A549 treated with AZD2906 at 1 μM for 4 hours (cell line): ENCODE measurements at places on chromosomes 5 and 9. TPM values are rescaled to one million over a fixed set of nuclear protein-coding genes. Genes with fewer than 3 reads are reported as not detected.

The DMRT1 gene
- total RNA-seq, result 0.05 to 0.09 TPM (median 0.05 TPM) in 3 of 5 replicates, not detected in the others

The DMAC1 gene
- 20.3 to 84.3 TPM (median 73.9 TPM) in 5 replicates for total RNA-seq

The SIT1 gene
- 0.07 TPM in 1 of 5 replicates, not detected in the others for total RNA-seq

The IL5 gene
- not detected in 5 replicates for total RNA-seq

The SHC3 gene
- 0.22 to 0.40 TPM (median 0.28 TPM) in 5 replicates for total RNA-seq

The DBH gene
- not detected in 5 replicates for total RNA-seq

The RLN1 gene
- total RNA-seq, result not detected in 5 replicates

The KIF12 gene
- 1.3 to 1.9 TPM (median 1.5 TPM) in 5 replicates for total RNA-seq

The F2RL1 gene
- total RNA-seq, result 224 to 299 TPM (median 233 TPM) in 5 replicates

The GZMA gene
- not detected in 5 replicates for total RNA-seq

The RUSC2 gene
- 26.6 to 32.2 TPM (median 31.5 TPM) in 5 replicates for total RNA-seq

The ABHD17B gene
- total RNA-seq, result 15.4 to 16.5 TPM (median 15.9 TPM) in 5 replicates

The PCDHB7 gene
- total RNA-seq, result 0.01 to 0.03 TPM (median 0.02 TPM) in 3 of 5 replicates, not detected in the others

The FAM81B gene
- not detected in 5 replicates for total RNA-seq

The CDC23 gene
- total RNA-seq, result 22.3 to 34.2 TPM (median 25.5 TPM) in 5 replicates
